ENCODE measurements at places on chromosomes 5 and 9.
A peak's percentile ranks its signal among the peaks of the same experiment; 100 is the strongest.

GRCh38 chr9:33374634-33375237 is 27.6 kb downstream of the AQP7 start:
- peak; percentile 65 for DNase-seq

GRCh38 chr5:68659881-68660280 is 433.9 kb upstream of the SLC30A5 start:
- DNase-seq, result no peak

GRCh38 chr5:159478950-159479349 is 148.7 kb upstream of the IL12B start:
- no peak for DNase-seq

DNA sequence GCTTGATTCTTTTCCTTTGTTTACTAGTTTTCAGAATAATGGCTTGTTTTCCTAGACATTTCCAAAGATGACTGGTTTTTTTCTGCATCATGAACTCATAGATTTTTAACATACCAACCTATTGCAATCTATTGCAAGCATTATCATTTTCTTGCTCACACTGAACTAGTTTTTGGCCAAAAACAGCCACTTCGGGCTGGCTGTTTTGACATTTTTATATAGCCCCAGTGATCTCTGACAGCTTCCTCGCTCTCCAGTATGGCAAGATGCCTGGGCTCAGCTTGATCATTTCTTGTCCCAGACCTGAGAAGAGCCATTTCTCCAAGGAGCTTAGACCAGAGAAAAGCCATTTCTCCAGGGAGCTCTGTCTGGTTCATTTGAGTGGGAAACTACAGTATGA is 94.3 kb upstream of the MAMDC2 start:
- no peak for DNase-seq

DNA sequence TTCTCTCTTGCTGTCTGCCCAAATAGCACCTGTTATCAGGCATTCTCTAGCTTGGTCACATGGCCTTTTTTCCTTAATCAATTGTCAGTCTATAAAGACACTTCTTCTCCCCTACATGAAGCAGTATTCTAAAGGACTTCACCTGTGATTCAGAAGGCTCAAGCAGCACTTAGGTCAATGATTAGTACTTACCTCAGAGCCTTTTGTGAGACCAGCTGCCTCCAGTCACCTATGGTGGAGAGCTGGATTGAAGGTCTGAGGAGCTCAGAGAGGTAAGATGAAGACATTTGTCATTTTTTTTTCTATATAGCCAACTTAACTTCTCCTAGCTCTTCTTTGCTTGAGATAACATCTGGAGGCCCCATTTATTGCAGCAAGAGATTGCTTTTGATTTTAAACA is 278.3 kb upstream of the PCSK5 start:
- DNase-seq, result no peak

DNA sequence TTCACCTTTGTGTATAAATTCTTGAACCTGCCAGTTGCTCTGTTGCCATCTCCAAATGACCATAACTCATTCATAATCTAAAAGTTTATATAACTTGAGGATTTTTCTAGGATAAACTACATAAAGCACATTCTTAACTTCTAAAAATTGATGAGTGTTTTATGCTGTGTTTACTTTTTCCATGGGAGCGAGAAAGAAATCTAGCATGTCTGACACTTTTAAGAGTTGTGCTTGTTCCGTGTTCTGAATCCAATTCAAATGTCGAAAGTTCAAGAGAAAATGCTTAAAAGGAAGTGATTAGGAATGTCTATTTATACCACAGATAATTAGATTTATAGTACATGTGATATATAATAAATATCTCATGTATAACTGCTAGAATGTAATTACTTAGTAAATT is 154.4 kb downstream of the DEPDC1B start:
- DNase-seq, result no peak

DNA sequence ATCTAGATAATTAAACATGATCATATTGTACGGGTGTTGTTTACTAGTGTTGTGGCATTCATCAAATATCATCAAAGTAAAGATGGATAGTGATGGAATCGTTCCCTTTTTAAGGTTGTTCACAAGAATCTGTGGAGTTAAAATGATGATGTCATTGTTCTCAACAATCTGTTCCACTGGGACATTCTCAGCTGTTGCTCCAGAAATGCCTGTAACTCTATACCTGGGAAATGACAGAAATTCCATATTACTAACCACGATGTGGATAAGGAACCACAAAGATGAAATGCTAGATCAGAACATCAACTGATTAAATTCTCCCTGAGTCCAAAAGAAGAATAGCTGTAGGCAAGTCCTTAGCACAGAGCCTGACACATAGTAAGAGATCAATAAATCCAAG is 38.0 kb downstream of the RIGI start:
- no peak for DNase-seq

GRCh38 chr5:4089087-4089486 is 493.5 kb downstream of the IRX1 start:
- no peak for DNase-seq
